Stimulated activated CD4-positive, alpha-beta T cell treated with anti-CD3 and anti-CD28 coated beads, Interleukin-4, amount 100 ng/mL, for 48 hours (primary cell): ENCODE measurements at places on chromosomes 12 and 14.

GRCh38 chr12:46264057-46264456, 4.8 kb downstream of the SLC38A1 start:
- DNase-seq = no peak

DNA sequence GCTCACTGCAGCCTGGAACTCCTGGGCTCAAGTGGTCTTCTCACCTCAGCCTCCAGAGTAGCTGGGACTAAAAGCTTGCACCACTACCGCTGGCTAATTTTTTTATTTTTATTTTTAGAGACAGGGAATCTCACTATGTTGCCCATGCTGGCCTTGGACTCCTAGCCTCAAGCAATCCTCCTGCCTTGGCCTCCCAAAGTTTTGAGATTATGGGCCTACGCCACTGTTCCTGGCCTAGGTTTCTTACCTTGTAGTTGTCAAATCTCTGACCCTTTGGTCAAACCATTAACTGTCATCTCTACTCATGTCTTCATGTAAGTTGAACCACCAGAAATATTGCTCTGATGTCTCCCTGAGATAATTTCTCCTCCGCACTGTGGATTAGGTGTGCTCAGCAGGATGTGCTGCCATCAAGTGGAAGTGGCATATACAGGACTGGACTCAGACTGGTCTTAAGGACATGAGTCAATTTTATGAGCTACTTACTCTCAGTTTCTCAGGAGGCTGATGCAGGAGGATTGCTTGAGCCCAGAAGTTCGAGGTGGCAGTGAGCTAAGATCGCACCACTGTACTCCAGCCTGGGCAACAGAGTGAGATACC, 28.5 kb downstream of the ACTR6 start:
- DNase-seq = no peak

DNA sequence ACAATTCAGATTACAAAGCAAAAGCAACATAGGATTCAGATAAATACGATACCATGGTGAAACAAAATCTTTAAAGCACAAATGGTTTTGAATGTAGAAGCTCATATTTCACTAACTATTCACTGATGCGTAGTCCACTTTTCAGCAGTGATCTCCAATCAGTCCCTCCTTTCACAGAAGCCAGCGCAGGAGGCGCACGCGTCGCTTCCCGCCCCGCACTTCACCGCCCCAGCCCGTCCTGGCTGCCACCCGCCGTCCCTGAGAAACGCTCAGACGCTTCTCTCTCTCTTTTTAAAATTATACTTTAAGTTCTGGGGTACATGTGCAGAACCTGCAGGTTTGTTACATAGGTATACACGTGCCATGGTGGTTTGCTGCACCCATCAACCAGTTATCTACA, 19.8 kb upstream of the CHFR start:
- DNase-seq = no peak

- no peak for DNase-seq
Observed at GRCh38 chr12:27618836-27619235, 77.4 kb upstream of the REP15 start.

GRCh38 chr14:73376585-73376984, 81.8 kb downstream of the NUMB start:
- DNase-seq = no peak

- no peak for DNase-seq
Observed at GRCh38 chr14:51432302-51432948, 192.4 kb downstream of the TMX1 start.

- DNase-seq = no peak
Observed at GRCh38 chr14:72906879-72907278, 13.0 kb upstream of the DPF3 start.

DNA sequence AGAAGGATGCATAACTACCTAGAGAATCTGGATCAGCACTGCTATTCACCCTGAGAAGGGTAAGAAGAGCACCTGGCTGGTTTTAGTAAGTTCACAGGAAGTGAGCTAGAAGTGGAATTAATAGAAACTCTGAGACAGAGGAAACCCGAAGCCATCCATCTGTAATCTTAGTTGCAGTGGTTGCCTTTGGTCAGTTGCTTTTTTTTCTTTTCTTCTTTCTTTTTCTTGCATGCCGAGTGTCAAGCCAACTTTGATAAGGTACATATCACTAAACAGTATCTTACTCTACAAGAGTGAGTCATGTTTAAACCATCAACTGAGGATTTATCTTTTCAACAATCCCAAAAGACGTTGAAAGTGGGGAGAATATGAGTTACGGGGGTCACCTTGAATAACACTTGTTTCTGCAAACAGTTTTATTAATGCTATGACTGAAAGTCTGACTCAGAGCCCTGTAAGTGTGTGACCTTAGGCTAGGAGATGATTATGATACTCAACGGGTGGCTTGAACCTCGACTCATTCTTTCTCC, 26.7 kb downstream of the C12orf75 start:
- no peak for DNase-seq

DNA sequence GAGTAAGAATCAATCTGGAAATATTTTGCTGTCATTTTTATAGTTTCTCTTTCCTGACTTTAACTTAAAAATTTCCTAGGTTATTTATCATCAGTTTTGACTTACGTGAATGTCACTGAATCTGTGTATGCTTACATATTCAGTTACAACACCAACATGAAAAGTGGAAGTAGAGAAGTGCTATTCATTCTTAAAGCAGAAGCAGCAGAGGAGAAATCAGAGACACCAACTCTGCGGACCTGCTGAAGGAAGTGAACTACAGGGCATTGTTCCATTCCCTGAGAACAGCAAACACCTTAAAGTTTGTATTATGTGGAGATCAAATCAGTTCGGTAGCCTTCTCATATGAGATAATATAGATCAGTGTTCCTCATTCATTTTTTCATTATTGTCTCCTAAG, 34.1 kb downstream of the RAD51B start:
- DNase-seq = no peak

- no peak for DNase-seq
Observed at GRCh38 chr12:124680863-124681778, 113.7 kb upstream of the NCOR2 start.

DNA sequence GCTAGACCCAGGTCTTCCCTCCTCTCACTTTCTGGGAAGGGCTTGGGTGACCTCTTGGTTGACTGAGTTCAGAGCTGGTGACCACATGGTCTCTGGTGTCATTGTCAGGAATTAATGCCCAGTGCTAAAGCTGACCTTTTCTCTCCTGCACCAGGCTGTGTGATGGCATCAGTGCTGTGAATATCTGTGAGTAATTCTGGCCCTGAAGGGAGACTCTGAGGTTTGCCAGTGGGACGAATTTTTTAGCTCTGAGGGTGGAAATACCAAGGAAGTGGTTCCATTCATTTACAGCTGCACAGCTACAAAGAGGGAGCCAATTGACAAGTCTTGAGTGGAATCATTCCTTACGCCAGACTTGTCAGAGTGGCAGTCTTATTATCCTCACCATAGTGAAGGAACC, 6.2 kb upstream of the KRT86 start:
- DNase-seq = no peak

- DNase-seq = no peak
Observed at GRCh38 chr12:65308006-65308405, 29.5 kb downstream of the MSRB3 start.

GRCh38 chr12:29816874-29817725, 33.4 kb upstream of the TMTC1 start:
- no peak for DNase-seq

DNA sequence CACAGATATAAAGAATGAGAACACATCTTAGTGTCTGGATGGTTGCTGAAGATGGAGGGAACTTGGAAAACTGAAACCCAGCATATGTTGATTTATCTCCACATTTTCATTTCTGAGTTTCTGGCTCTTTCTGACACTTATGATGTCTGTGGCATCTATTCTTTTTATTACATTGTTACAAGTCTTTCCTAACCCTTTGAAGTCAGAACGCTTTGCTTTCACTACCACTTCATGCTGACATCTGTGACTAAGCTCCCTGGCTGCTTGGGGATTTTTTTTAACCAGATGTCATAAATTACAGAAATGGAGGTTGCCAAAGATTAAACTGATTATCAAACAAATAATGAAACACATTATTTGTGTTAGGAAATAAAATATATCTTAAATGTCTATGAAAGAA, 188.7 kb downstream of the KITLG start:
- DNase-seq = no peak

DNA sequence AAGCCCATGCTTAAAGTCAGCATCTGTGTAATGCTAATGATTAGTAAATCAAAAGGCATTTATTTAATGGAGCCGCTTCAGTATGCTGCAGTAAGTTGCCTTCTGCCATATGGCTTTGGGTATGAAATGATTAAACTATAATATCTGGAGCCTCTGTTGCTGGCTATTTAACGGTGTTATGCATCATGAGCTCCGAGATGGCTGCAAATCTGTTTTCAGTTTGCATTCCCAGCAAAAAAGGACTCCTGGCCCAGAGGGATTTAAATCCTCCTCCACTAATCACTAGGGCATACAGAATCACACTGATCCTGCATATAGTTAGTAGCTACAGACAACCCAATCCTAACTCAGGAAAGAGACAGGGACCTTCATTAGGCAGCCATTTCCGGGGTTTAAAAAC, 171.5 kb upstream of the EEA1 start:
- no peak for DNase-seq

DNA sequence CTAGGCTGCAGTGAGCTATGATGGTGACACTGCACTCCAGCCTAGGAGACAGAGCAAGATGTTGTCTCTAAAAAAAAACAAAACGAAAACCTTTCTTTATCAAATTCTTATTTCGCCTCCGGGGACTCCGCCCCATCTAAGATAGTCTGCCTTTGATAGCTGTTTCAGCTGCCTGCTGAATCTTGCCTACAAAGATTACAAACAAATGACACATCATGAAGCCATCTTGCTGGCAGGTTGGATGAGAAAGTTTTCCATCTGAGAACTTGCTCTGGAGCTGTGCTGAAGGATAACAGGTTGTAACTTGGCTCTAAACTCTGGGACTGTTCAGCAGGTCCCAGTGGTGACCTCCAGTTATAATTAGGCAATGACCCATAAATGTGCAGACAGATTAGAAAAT, 41.8 kb upstream of the AEBP2 start:
- DNase-seq = no peak

DNA sequence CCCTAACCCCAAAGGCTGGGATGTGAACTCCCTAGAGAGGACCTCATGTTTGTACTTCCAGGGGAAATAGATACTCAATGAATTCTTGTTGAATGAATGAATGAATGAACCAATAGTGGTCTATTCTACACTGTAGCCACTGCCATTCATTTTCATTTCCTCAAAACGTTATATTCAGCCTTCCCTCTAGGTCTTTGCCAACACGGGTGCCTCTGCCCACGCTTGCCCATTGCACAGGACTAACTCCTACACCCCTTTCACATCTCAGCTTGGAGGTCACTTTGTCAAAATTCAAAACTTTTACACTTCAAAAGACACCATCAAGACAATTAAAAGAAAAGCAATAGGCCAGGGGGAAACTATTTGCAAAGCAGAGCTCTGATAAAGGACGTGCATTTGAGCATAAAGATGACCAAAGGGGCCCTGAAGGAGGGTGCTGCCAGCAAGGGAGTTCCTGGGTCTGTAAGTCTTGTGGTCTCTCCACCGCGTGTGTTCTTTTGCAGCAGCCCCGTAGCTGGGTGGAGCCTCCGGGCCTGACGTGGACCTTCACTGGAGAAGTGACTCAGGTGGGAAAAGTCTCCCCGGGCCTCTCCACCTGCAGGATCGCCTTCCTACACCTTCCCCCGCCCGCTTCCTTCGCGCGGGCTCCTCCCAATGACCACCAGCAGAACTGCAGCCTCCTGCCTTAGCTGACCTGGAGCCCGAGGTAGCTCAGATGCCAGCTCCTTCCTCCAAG, 31.5 kb downstream of the TMEM63C start:
- peak; percentile 16 for DNase-seq

GRCh38 chr14:68094752-68095151, 275.2 kb downstream of the RAD51B start:
- DNase-seq = no peak

- no peak for DNase-seq
Observed at GRCh38 chr12:28645436-28645835, 455.2 kb downstream of the CCDC91 start.

DNA sequence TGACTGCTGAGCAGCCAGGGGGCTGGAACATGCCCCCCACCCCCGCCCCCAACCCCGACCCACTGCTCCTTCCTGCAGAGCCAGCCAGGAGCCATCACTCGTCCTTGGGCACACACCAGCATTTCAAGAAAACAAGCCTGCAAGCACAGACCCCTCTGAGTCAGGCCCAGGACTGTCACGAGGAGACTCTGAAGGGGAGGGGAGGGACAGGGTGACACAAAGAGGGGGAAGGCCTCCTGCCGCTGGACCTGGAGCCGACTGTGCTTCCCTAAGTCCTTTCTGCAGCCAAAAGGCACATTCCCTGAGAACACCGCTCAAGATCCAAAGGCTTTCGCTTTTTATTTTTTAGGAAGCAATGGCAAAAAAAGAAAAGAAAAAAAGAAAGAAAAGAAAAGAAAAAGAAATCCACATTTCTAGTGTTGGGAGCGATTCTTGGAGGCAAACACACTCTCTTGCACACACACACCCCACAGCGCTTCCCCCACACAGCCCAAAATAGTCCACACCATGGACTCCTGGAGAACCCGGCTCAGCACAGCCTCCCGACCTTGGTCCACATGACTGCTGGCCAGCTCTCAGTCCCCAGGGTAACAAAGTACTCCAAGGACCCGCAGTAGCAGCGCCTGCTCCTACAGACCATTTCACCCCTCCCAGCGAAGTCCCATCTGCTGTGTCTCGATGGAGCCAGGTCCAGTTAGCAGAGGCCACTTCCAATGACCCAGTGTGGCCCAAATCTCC, 101.7 kb downstream of the DPF3 start:
- DNase-seq = no peak

- DNase-seq = no peak
Observed at GRCh38 chr14:28783664-28784063, 17.1 kb downstream of the FOXG1 start.
